CD4-positive, alpha-beta T cell treated with Interleukin-17A for 4 hours (primary cell): ENCODE measurements at places on chromosomes 3 and 15.

DNA sequence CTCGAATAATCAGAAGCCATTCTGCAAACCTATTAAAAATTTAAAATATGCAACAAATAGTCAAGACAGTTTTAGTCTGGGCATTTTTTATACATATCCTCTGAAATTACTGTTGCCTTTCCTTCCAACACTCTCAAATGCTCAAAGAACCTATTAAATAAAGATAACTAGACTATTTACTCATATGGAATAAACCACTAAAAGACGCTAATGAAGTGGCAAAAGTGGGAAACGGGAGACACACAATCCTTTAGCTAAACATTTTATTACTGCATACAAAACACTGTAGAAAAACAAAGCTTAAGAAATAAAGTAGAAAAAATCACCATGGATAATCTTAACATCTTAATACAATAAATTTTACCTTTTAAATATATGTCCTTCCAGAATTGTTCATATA, 75.4 kb downstream of the HERC1 start:
- DNase-seq: no peak

- DNase-seq: peak; percentile 59
These were observed 19.0 kb downstream of the PDHB start for GRCh38 chr3:58414538-58415197.

DNA sequence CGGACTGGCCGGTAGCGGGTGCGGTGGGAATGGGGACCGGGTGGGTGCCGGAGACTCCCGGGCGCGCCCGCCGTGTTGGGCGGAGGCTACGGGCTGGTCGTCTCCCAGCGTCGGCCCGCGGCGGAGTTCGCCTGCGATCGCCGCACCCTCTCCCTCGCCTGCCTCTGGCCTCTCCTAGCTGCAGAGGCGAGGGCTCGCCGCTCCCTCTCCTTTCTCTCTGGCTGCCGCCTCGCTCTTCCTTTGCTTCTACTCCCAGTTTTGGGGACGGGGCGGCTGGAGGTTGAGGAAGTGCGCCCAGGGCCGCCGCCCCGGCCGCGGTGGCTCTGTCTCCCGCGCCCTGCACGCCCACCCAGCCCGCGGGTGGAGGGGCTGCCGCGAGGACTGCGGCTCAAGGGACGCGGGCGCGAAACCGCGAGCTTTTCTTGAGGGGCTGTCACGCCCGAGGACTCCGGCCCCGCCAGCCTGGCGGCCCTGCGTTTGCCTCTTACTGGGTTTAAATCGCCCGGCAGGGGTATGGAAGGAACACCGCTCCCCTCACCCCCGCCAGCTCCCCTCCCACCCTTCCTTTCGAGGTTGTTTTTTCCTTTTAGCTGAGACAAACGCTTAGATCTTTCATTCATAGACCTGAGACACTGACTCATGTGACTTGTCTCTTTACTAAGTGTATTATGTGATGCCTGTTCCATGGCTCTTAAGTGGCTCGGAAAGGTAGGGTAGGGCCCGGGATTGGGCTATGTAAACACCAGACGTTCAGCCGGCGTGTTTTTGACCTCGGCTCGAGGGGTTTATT, 654 bp downstream of the PIK3CA start:
- peak; percentile 81 for DNase-seq

DNA sequence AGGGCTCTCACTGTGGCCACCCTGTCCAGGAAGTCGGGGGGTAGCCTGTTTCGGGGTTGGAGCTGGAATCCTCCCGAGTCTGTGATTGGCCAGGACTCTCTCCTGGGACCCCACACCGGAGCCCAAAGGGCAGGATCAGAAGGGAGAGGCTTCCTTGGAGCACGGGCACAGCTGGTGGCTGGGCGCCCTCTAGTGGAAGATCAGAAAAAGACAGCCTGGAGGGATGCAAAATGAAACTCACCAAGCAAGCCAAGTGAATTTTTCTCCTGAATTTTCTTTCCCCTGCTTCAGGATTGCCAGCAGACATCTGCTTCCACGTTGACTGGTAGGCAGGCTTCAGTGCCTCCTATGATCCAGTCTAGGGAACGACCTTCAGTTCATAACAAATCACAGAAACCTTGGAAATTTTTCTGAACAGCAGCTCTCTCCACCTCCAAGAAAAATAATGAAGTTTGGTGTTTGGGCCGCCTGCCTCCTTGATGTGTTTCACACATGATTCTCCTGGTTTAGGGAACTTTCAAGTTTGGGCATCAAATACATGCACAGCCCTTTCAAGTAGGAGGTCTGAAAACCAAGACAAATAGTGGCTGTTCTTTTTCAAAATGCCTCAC, 224.6 kb downstream of the VPS13C start:
- peak; percentile 59 for DNase-seq

GRCh38 chr15:34986326-34986725, 1.8 kb downstream of the ZNF770 start:
- no peak for DNase-seq

DNA sequence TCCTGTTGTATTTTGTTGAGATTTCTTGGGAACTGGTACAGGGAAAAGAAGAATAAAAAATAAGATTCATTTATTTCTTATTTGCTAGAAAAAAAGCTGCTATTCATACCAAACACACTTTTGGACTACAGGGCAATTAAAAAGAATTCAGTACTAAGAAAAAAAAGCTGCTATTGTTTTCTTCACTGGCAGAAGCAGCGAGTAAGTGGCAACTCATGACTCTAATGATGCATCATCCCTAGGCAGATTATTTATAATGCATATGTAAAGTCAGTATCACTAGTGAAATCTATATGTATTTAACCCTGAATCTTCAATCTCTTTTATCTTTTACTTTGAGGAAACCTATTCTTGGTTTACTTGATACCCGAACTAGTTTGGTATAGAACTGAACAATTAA, 15.2 kb downstream of the PFN2 start:
- DNase-seq: no peak

DNA sequence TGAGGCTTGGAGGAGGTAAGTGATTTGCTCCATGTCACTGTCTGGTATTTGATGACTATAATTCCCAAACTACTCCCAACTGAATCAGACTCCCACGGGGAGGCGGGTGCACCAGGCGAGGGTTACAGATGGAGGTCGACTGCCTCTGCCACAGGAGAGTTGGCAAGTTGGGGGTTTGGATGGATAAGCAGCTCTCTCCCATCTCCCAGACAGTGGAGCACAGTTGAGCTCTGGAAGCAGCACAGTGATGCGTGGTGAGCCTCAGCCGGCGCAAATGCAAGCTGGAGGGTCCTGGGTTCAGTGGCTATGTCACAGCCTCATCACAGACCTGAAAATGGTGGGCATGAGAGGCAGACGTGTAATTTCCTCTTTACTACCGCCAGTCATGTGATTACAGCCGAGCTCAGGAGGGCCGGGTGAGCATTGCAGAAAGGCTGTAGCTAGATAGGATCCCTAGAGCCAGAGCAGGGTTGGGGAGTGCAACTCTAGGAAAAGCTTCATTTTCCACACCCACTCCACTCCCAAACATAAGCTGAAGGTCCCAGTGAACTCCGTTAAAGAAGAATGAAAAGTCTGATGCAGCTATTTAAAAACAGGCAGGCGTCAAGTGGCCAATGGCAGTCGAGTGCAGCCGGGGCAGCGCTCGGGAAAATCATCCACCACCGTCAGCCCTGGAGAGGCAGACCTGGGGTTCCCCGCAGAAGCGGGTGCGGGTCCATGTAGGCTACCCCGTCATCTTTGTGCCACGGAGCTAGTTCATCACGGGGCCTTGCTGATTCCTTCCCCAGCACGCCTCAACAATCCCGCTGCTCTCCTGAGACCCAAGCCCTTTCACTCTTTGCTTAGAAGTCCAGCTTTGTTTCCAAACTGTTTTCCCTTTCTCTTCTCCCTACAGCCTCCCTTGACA, 33.3 kb upstream of the VPS8 start:
- no peak for DNase-seq

DNA sequence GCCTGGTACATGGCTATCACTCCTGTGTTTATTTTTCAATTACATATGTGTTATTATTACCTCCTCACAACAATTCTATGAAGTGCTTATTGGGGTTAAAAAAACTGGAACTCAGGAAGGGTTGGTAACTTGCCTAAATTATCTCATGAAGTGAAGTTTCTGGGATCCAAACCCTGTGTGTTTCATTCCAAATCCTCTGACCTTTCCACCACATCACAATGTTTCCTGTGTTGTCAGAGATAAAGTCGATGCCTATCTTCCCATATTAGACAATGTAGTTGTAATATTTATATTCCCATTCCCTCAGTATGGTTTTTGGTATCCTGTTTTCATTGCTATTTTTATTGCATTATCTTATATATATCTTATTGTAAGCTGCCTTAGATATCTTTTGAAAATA, 269.1 kb upstream of the CFAP20DC start:
- no peak for DNase-seq

GRCh38 chr3:33826688-33827087, 28.3 kb downstream of the PDCD6IP start:
- no peak for DNase-seq

DNA sequence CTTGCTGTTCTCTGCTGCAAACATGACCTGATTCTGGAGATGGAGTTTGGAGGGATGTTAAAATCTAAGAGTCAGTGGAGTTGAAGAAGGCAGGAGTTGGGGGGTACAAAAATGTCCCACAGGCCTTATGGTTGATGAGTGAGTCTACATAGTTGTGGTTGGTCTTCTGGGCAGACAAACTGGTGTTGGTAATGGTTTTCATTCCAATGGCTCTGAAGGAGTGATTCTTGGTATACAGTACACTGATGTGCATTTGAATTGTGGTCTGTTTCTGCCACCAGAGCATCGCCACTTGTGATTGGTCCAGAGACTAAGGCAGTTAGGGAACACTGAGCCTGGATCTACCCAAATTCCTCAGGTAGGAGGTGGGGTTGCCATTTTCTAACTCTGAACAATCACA, 514.1 kb upstream of the CFAP20DC start:
- DNase-seq: no peak

- no peak for DNase-seq
These were observed 28.6 kb downstream of the DAPK2 start for GRCh38 chr15:64017591-64018163.

GRCh38 chr3:149650828-149651227, 7.0 kb downstream of the WWTR1 start:
- DNase-seq: no peak
